ENCODE measurements at places on chromosomes 4 and X. TPM values are rescaled to one million over a fixed set of nuclear protein-coding genes. Genes with fewer than 3 reads are reported as not detected.
A peak's percentile ranks its signal among the peaks of the same experiment; 100 is the strongest.

- no peak for DNase-seq
Measured at GRCh38 chrX:1524874-1525582, 12.0 kb downstream of the P2RY8 start.

GRCh38 chr4:23923141-23923540 lies 33.3 kb upstream of the PPARGC1A start:
- no peak for DNase-seq

- no peak for DNase-seq
Measured at GRCh38 chr4:156933633-156934258, 37.9 kb downstream of the PDGFC start.

DNA sequence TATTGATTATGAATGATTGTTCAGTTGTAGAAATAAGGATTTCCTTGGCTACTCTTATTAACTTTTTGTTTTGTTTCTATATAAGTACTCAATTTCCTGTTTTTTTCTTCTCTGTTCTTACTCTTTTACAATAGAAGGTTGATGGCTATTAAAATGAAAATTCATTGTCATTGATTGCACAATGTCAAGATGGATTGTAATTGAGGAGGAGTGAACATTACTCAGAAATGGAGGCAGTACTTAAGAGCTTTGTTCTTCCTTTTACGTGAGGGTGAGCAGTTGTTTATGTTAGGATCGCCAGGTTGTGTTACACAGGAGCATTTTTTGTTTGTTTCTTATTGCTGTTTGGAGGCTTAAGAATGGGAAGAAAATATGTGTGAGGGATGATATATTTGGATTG lies 2062.4 kb downstream of the ARAP2 start:
- no peak for DNase-seq

DNA sequence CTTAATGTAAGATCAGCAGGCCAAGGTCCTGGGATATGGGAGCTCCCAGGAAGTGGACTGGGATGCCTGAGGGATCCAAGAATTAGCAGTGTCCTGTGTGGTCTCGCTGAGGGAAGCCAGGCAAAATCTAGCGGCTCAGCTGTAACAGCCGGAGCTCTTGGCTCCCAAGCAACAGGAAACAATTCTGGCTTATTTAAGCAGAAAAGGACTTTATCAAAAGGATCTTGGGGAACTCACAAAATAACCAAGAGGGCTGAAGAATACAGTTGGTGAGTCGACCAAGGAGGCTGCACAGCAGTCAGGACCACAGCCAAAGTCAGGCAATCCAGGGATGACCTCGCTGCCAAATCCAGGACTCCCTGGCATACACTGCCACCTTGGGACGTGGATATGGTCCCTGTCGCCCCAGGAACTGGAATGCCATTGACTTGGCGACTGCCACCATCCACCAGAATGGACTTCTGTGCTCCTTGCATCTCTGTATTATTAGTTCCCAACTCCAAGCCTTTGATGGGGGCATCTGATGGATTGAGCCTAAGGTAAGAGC lies 165.3 kb upstream of the BCOR start:
- DNase-seq: no peak

DNA sequence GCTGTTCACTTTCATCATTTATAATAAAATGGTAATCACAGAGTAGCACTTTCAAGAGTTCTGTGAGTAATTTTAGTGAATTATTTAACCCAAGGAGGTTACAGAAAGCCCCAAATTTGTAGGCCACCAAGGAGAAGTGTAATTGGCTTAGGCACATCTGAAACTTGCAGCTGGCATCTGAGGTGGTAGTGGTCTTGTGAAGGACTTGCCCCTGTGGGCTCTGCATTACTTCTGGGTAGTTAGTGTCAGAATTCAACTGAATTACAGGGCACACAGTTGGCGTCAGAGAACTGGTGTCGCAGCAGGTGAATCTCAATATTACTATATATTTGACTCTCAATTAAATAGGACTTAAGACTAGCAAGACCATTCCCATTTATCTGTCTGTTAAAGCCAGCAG lies 36.9 kb downstream of the GPR174 start:
- no peak for DNase-seq

GRCh38 chr4:91751961-91752360 lies 551.8 kb upstream of the GRID2 start:
- DNase-seq: no peak

DNA sequence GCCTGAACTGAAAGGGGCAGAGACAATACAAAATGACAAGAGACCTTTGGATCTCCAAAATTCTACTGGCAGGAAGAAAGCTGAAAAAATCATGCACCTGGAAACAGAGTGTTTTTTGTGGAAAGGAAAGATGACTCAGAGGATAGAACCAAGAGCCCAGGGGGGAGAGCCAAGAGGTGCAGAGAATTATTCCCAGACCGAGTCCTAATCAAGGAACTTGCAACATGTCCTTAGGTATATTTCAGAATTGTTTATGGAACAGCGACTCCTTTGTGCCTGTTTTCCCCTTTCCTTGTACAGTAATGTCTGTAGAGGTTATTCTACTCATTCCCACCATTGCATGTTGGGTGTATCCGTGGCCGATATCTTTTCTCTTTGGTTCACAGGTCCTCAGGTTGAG lies 71.7 kb downstream of the YIPF6 start:
- DNase-seq: no peak

- DNase-seq: no peak
Measured at GRCh38 chr4:39125600-39125985, 56.7 kb upstream of the WDR19 start.

DNA sequence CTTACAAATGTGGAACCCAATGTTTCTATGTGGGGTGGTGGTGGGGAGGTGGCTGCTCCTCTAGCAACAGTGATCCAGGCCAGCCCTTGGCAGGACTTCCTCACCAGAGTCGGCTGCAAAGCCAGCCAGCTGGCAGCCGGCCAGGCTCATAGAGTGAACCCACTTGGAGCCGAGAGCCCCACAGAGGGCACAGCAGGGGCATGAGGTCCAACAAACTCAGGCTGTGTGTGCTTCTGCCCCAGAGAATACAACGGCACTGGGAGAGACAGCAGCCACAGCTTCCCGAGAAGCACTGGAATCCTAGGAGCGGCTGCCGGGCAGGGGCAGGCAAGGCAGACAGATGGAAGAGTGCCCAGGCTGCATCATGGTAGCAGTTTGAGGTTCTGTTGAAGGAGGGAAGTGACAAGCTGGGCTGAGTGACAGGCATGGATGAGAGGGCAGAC lies 23.5 kb upstream of the SOWAHD start:
- peak; percentile 85 for DNase-seq

- no peak for DNase-seq
Measured at GRCh38 chr4:4789462-4789861, 70.0 kb upstream of the MSX1 start.

DNA sequence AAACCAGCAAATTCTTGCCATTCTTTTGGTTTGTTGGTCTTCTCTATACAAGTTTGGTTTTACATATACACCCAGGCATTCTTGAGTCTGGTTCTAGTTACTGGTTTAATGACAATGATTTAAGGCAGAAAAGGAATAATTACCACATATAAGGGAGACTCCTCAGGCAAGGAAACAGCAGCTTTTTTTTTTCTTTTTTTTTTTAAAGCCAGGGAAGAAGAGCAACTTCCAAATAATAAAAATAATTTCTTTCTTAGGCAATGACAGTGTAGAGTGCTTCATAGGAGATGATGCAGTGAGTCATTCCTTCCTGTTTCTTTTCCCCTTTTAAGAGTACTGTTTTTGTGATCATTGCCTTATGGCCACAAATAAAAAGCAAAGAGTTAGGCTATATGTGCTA lies 289.7 kb downstream of the DKK2 start:
- no peak for DNase-seq

- no peak for DNase-seq
Measured at GRCh38 chrX:21996872-21997455, 35.2 kb upstream of the PHEX start.

DNA sequence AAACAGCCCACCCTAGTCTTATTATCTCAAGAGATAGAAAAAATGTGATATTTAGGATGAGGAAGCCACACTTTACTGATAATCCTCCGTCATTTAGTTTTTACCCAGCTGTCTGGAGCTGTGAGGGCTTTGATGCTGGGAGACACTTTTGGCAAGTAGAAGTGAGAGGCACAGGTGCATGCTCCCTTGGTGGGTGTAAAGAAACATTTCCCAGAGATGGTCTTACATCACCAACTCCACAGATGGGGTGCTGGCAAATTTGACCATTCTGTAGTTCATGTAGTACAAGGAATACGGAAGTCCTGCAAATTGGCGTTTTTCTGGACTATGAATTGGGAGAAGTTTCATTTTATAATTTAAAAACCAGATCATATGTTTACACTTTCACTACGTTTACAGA lies 28.5 kb downstream of the TRIM61 start:
- DNase-seq: no peak

DNA sequence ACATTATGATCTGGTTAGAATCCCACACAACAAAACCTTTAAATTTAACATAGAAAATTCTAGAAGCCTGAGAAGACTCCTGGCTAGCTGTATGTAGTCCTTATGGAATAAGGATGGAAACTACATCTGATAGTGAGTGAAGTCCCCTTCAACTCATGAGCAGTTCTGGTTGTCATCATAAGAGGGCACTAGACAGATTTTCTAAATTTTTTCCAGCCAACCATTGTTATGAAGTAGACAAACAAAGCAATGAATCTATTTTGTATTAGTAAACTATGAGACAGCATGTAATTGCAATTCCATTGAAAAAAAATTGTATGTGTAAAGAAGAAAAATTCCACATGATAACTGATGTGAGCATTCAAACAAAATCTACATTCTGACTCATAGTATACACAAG lies 35.2 kb downstream of the PWWP3B start:
- no peak for DNase-seq

DNA sequence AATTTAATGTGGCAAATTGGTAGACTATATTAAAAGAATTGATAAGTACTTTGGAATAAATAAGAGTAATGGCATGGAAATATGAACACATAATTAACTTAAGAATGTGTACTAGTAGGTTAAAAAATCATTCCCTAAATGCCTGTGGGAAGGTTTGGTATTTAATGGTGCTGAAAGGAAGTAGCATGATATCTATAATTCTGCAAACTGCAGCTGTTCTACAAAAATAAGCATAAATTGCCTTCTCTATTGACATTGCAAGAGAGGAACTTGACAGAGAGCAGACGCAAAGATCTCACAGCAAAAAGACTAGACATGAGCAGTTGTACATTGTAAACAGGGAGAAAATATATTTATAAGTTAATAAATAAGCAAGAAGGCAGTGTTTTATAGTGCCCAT lies 752.5 kb upstream of the PCDH10 start:
- no peak for DNase-seq

DNA sequence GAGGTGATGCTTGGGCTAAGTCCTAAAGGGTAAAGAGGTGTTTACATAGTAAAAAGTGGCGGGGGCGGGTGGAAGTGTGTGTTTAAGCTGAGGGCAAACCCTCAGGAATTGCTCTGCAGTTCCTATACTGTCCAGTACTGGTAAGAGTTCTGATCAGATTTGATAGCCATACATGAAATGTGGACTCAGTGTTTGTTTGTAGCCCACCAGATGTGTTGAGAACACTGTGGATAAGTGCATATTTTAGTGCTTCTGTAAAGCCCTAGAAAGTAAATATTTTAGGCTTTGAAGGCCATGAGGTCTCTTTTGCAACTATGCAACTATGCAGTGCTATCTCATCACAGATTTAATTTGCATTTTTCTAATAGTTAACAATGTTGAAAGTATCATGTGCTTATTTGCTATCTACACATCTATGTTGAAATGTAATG lies 80.7 kb upstream of the EOLA2 start:
- DNase-seq: no peak

- no peak for DNase-seq
Measured at GRCh38 chr4:91373546-91373945, 930.2 kb upstream of the GRID2 start.

DNA sequence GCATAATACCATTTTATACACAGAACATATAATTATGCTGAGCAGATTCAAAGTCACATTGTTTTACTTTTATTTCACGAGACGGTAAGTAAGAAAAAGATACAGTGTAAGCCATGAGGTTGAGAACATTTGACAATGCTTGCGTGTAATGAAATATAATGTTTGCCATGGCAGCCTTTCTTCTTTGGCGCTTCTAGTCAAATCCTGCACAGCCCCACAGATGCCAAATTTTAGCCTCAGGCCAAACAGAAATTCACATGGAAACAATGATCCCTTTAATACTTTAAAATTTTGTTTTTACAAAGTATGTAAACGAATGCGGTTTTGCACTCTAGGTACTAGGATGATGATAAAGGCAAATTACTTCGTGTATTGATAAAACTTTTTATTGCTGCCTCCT lies 502.7 kb upstream of the SMIM31 start:
- DNase-seq: no peak

DNA sequence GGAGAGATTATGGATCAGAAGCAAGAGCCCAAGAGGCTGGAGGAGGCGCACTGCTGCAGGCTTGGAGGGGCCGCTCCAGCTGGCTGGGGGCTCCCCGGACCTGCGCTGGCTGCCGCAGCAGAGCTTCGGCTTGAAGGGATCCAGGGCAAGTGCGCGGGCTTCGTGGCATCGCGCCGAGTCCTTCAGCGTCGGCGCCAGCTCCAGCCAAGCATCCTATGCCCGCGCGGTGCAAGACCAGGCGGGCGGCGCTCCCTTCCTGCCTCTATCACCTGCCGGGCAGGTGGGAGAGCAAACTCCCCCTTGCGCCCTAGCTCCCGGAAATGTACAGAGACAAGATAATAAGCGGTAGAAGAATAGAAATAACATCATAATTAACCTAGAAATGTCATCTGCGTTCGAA lies 10.5 kb upstream of the UCP1 start:
- no peak for DNase-seq

GRCh38 chr4:174283507-174284471 lies at the start of the genes CEP44 and FBXO8:
Gene CEP44, plus strand, starts transcription at chr4:174283911. Its CDS starts 15,211 bp downstream, at chr4:174299122.
Gene FBXO8, minus strand, starts transcription at chr4:174283667. Its CDS starts 20,575 bp downstream, at chr4:174263092.
- peak; percentile 78 for DNase-seq

DNA sequence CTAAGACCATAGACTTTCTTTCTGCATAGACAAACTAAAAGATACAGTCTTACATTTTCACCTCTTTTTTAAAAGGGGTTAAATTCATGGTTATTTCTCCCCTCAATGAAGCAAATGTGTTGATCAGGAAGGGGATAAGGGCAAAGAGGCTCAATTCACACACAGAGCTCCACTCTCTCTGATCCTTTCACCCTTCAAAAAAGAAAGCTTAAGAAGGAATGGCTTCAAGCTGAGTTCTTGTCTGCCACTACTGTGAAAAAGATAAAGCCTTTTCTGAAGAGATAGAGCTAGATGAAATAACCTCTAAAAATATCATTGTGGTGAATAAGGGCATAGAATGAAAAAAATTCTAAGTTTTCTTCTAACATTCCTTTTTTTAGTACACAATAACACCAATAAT lies 28.3 kb downstream of the SEPSECS start:
- DNase-seq: no peak

KLF8 gene
- total RNA-seq: 3.2 TPM

H2BW2 gene
- total RNA-seq: not detected

JCHAIN gene
- total RNA-seq: 4.4 TPM

AKAP14 gene
- not detected for total RNA-seq

FMR1NB gene
- total RNA-seq: not detected

RNF212 gene
- 0.30 TPM for total RNA-seq

VCX gene
- total RNA-seq: not detected

ART3 gene
- 164 TPM for total RNA-seq
